Vagina (tissue), 2 donors: ENCODE measurements at places on chromosomes 7 and 10.
A peak's percentile ranks its signal among the peaks of the same experiment; 100 is the strongest.

GRCh38 chr7:110600956-110601355 lies 490.0 kb upstream of the LRRN3 start:
- no peak for DNase-seq

DNA sequence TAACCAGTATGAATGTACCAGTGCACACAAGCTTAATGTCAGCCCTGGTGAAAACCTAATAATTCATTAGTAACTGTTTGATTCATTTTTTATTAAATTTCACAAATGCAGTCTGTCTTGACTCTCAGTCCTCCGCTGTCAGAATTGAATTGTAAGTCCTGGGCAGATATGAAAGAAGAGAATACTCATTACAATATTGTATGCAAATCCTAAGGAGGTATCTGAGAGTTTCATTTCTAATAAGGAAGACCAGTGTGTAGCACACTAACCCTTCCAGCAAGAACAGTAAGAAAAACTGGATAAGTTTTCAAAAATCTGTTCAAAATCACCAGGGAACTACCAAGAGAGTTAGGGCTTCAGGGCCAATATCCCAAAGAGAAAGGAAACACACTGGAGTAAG lies 652.1 kb downstream of the SUGCT start:
- no peak for DNase-seq

GRCh38 chr7:137160236-137160635 lies 183.3 kb downstream of the PTN start:
- no peak for DNase-seq

DNA sequence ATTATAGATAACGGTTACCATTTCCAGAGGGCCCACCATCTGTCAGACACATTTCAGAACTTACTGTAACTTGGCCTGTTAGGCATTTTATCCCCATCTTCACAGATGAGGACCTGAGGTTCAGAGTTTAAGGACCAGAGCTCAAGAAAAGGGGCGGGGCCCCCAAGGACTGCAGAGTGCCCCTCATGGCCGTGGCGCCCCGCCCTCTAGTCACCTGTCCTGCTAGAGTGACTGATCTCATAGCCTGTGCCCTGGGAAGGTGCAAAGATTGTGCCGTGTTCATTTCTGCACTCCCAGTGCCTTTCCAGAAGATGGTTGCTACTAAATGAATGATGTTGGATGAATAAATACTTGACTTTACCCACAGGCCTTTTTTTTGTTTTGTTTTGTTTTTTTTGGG lies 107.0 kb downstream of the XRCC2 start:
- no peak for DNase-seq

DNA sequence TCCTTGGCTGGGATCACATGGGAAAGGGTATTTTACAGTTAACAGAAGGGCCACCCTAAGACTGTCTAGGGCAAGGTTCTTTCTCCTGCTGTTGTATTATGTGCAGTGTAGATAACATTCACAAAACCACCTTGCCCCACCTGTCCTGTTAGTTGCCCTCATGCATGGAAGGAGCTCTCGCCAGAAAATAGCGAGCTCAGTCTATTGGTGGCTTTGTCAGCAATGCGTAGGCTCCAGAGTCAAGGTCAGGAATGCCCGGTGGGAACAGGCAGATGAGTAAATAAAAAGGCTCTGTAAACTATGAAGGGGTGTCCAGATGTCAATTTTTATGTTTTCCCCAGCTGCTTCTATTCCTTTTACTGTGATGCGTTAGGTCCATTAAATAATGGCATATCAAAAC lies 107.1 kb upstream of the WDR11 start:
- DNase-seq = no peak

GRCh38 chr10:71082960-71083715 lies 129.2 kb upstream of the UNC5B start:
- DNase-seq = peak; percentile 25

GRCh38 chr7:106203473-106203872 lies 81.3 kb downstream of the NAMPT start:
- DNase-seq = no peak

DNA sequence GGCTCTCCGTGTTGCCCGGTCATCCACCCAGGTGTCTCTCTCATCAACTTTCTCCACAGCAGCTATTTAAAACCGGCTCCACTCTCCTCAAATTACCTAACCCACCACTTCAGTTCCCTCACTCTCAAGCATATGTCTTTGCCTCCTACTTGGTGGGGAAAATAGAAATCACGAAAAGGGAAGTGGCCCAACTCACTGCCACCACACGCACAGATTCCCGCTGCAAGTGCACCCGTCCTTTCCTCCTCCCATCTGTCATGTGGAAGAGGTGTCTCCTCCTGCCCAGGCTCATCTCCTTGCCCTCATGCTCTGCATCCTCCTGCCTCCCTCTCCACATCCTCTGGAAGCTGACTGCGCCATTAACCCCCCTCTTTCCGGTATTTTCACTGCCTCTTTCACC lies 80.8 kb upstream of the MKX start:
- no peak for DNase-seq

GRCh38 chr10:21022821-21023220 lies 125.7 kb upstream of the NEBL start:
- DNase-seq = no peak

DNA sequence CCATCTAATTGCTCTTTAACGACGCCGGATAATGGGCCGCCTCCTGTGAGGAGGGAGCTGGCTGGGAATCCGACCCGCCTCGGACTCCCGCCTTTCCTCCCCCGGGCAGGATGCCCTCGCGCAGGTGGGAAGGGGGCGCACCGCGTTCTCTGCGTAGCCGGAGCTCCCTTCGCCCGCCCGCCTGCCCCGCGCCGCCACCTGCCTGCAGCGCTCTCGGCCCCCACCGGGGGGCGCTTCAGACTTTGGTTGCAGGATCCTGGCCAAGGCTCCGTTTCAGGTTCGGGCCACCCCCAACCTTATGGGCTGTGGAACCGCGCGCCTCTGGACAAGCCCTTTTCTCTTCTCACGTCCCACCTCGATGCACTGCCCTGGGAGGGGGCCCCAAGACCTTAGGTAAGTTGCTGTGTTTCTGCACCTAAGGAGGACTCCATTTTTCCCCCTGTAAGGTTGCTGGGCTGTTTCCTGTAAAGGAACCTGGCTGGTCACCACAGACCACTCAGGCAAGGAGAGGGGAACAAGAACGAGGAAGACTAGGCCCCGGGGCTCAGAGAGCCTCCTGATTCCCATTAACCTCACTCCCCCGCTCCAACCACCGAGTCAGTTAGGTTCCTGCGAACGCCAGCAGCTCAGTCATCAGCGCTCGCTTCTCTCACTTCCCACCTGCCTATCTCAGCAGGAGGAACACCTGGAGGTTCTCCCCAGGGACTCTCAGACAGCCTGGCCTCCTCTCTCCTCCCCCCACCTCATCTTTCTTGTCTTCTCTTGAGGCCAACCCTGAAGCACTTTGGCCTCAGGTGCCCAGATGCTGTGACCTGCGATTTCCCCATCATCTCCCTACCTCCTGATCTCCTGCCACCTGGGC lies 11.3 kb upstream of the KAZALD1 start:
- no peak for DNase-seq

DNA sequence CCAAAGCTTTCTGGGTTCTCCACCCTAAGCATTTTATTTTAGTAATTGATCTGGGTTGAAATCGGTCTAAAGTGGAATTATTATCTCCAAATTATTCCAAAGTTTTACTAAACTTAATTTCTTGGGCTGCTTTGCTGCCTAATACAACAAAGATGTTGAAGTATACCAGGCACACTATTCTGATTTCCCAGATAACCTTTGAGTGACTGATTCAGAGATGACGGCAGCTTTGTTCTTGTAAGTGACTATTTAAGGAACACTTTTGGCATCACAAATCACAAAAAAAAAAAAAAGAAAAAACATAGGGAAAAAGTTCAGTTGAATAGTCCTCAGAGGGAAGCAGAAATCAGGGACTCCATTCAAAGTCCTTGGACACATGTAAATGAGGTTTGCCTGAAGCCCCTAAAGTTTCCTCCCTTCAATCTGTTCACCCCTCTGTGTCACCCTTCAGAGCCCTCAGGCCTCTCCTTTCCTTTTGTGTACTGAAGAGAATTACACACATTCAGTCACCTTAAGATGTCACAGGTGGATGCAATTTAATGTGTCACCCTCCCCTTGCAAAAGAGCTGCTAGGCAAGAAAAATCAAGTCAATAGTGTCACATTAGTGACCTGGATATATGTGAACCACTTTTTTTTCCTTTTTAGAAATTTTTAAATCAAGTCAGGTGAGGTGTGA lies 81.5 kb downstream of the RTKN2 start:
- no peak for DNase-seq

GRCh38 chr7:21365866-21366624 lies 61.8 kb upstream of the SP4 start:
- no peak for DNase-seq

DNA sequence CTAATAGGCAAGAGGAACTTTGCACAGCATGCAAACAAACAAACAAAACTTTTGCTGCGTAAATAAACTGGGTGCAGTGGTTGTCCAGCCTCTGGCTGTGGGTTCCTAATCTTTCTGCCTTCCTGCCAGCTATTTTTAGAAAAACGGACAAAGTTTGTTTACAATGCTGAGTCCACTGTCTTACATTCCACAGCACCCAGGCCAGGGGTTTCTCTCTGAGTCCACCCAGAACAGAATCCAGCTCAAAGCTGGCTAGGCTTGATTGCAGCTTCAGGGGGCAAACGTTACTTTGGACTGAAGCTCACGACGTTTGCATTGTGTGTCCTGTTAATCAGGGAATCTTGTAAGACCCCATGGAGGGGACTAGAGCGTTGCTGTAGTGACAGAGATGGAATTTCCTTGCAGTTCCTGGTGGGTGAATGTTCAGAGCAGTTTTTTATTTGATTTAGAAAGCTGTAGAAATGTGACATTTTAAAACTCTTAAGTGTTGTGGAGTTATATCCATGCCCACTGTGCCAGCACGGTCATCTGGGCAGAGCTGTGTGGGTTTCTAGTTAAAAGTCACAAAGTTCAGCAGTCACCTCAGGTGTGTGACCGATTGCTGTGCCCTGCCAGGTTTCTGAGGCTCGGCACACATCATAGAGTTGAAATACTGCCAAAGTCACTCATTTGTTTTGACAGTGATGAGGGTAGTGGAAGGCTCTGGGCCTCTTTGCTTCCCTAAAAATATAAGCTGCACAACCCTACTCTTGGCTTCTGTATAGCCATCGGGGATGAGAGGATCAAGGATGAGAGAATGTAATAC lies 247.0 kb downstream of the STK31 start:
- no peak for DNase-seq

GRCh38 chr7:106417273-106417902 lies 132.6 kb upstream of the NAMPT start:
- DNase-seq = no peak
